ENCODE measurements at places on chromosomes 12 and 14.
A peak's percentile ranks its signal among the peaks of the same experiment; 100 is the strongest.

GRCh38 chr14:78509516-78509915 is 339.3 kb downstream of the NRXN3 start:
- DNase-seq: no peak

GRCh38 chr14:67268426-67269150 is 27.4 kb downstream of the PALS1 start:
- no peak for DNase-seq

GRCh38 chr14:43031598-43031997 is 1424.9 kb downstream of the LRFN5 start:
- no peak for DNase-seq

DNA sequence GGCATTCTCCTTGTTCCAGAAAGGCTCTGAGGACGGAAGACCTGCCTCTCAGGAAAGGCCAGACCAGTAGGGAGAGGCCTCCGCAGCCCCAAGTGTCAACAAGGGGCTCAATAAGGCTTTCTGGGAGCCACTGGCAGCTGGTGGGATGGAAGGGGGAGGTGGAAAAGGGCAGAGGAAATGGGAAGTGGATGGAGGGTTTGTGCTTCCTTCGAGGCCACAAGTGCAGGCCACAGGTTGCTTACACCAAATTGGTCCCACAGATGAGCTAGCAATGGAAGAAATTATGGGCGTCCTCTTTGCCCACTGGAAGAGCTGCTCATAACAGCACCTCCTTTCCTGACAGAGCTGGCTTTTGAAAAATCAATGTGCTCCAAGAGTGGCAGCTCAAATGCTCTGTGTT is 28.2 kb downstream of the P2RX4 start:
- no peak for DNase-seq

GRCh38 chr14:77640756-77641533 is 24.5 kb upstream of the SPTLC2 start:
- DNase-seq: no peak

DNA sequence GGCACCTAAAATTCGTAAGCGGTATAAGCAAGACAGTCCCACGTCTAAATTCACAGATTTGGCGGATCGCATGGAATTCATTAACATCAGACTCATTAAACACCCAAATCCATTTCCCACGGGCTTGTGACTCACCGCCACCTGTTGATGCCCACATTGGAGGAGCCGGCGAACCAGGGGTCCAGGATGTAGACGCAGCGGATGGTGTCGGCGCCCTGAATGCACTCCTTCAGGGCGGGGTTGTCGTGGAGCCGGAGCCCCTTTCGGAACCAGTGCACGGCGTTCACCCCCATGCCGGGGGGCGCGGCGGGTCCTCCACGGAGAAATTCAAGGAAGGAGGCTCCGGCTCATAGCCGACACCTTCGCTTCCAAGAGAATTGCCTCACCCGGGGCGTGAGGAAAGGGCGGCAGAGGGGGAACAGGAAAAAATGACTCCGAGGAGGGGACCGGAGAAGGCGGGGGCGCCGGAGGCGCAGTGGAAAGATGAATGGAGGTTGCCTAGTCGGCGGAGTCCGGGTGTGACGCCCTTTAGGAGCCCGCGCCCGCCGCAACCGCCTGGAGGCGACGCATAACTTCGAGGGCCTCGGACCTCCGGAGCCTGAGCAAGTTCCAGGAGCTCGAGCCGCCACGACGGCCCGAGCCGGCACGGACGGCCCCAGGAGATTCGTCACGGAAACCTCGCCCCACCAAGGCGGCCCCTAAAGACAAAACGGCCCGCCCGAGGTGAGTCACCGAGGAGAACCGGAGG is 506 bp downstream of the CRY1 start:
- peak; percentile 64 for DNase-seq

DNA sequence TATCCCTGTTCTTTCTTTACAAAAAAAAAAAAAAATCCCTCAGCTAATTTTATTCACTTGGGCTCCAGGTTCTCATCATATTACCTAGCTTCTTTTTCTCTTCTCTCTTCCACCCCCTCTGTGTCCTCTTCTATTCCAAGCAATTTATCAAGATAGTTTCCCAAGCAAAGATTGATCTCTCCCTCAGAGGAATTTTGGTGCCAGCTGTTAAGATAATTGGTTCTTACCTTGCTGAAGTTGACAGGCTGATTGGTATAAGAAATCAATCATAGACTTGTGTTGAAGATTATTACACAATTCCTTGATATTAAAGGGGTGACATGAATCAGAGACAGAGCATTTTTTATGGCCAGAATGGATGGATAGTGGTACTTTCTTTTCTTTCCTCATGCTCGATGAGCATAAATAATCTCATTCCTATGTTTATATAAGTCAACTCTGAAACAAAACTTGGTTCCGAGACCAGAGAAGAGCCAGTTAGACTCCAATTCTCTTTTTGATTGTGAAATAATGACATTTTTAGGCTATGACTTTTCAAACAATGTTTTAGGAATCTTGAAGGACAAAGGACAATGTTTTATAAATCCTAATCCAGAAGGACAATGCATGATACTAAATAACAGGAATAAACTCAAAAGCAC is 264.1 kb upstream of the PRKD1 start:
- DNase-seq: no peak

DNA sequence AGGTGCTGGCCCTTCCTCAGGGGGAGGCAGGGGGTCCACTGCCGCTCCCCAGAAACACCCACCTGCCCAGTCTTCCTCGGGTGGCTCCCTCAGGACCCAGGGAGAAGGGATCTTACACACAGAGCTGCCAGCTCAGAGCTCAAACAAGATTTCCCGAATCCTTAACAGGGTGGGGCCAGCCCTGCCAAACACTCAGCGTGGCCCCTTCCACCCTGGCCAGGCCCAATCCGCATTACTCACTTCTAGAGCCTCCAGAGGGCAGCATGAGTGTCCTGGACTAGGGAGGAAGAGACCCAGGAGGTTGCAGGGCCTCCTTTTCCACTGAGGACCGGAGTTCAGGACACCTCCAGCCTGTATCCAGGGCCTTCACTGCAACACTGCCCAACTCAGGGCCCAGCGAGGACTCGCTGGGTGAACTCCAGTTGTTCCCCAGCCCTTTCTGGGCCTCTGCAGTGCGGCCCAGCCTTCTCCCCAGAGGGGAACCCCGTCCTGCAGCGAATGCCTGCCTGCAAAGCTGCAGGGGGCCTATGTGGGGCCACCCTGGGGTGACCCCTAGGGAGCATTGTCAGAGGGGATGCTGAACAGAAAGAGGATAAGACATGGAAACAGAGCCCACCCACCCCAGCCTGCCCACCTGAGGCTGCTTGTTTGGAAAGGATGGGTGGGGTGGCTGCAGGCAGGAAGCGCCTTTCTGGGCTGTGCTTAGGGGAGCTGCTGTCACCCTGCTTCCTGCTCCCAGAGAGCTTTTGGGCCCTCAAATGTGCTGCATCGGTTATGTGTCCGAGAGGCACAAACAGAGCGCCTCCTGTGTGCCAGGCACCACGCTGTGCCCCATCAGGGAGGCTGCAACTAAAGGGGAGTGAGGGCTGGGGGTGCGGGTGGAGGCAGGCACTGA is 43.8 kb downstream of the CCNK start:
- no peak for DNase-seq

DNA sequence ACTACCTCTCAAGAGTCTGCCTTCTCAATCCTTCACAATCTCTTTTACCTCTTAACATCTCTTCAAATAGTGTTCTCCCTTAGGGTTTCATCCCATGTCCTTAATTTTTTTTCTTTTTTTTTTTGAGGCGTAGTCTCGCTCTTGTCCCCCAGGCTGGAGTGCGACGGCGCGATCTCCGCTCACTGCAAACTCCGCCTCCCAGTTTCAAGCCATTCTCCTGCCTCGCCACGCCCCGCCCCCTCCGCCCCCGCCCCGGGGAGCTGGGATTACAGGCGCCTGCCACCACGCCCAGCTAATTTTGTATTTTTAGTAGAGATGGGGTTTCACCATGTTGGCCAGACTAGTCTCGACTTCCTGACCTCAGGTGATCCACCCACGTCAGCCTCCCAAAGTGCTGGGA is 7.0 kb upstream of the BCAT1 start:
- DNase-seq: no peak

DNA sequence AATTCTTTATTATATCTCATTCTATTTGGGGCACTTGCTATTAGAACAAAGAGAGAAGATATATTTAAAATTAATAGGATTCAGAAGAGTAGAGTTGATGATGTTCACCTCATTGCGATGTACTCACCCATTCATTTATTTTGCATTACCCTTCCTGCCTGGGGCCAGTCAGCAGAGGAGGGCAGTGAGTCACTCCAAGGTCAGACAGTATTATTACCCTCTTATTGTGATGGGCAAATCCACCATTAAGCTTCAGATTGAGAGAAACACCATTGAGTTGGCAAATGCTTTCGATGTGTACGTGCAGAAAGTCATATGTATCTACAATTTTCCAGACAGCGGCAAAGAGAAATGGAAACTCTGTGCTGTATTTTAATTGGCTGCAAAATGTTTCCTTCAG is 134.2 kb downstream of the BICD1 start:
- DNase-seq: no peak

DNA sequence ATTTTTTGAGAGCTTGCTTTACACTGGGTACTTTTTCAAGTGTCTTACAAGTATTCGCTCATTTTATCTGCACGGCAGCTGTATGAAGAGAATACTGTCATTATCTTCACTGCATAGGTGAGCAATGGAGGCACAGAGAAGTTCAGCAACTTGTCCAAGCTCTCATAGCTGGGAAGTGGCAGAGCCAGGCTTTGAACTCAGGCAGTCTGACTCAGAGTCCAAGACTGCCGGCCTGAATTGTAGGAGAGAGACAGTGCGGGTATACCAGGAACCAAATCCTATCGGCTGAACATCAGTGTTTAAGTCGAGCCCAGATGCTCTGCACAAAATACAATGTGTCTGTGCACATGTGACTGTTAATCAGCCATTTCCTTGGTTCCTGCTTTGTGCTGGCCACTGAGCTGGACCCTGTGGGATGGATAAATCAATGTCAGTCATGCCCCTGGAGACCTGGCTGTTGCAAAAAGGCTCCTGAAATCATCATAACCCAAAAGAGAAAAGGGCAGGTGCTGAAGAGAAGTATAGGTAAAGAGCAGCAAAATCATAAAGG is 474.6 kb downstream of the DPF3 start:
- no peak for DNase-seq

GRCh38 chr14:89955022-89955744 is 544 bp upstream of the TDP1 start:
- DNase-seq: no peak

GRCh38 chr12:46830731-46831334 is 5.0 kb upstream of the SLC38A4 start:
- no peak for DNase-seq

- DNase-seq: no peak
Observed at GRCh38 chr14:32166029-32166428, 35.8 kb upstream of the RNU6-7 start.

DNA sequence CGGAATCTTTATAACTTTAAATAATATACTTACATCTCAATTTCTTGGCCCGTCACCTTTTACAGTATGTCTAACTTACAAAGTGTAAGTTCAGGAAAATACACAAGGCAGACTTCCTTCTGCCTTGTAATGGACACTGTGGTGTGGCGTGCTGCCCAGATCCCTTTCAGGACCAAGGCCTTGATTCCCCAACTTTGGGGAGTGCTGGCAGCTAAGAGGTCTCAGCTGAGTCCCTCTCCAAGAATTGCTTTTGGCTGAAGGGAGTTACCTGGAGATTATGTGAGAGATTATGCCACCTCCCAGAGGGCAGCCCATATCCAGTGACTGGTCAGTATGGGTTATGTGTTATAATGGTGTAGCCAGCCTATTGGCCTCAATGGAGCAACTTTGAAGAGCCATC is 21.2 kb upstream of the BATF start:
- no peak for DNase-seq

- peak; percentile 9 for DNase-seq
Observed at GRCh38 chr12:107622001-107622400, 63.6 kb upstream of the PWP1 start.

- DNase-seq: no peak
Observed at GRCh38 chr14:96893966-96894622, 96.9 kb downstream of the VRK1 start.
